ENCODE measurements at places on chromosomes 4 and X. TPM values are rescaled to one million over a fixed set of nuclear protein-coding genes. Genes with fewer than 3 reads are reported as not detected.

- DNase-seq = no peak
Observed at GRCh38 chrX:136322064-136322463, 21.3 kb downstream of the ADGRG4 start.

DNA sequence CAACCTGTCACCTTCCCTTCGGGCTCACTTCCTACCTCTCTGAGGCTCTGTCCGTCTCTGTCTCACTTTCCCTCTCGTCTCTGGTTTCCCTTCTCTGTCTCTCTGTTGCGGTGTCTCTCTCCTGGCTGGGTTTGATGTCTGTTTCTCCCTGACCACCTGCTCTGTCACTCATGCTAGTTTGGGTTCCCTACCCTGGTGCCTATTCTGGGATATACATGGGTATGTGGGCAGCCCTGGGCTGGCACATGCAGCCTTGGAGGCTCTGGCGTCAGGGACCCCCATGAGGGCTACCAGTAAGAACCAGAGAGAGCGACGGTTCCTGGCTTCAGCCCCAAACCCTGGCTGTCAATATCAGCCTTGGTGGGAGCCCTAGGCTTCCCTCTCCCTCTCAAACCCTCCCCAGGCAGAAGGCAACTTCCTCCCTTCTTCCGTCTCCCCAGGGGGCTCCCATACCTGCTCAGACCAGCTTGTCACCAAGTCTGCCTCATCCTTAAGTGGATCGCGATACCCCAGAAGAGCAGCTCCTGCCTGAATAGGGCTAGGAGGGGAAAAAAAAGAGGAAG lies 314 bp downstream of the DNASE1L1 start:
- DNase-seq = no peak

DNA sequence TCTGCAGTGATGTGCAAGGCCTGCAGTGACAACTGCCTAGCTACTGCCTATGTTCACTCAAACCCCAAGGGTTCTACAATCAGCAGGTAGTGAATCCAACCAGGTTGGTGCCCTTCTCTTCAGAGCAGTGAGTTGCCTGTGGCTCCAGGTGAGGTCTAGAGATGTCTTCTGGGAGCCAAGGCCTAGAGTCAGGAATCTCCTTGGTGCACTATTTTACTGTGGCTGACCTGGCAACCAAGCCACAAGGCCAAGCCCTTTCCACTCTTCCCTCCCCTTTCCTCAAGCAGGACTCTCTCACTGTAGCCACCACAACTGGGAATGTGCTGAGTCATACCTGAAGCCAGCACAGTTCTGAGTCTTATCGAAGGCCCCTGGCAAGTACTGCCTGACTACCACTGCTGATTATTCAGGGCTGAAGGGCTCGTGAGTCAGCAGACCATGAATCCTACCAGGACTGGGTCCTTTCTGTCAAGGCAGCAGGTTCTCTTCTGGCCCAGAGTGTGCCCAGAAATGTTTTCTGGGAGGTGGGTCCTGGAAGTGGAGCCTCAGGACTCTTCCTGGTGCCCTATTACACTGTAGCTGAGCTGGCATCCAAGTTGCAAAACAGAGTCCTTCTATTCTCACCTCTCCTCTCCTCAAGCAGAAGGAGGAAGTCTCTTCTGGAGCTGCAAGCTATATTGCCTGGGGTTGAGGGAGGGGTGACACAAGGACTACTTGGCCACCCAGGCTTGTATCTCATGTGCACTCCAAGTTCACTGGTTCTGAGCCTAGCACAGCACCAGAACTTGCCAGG lies 111.6 kb downstream of the BTC start:
- no peak for DNase-seq

- DNase-seq = no peak
Observed at GRCh38 chr4:140637836-140638235, 69.1 kb upstream of the UCP1 start.

DNA sequence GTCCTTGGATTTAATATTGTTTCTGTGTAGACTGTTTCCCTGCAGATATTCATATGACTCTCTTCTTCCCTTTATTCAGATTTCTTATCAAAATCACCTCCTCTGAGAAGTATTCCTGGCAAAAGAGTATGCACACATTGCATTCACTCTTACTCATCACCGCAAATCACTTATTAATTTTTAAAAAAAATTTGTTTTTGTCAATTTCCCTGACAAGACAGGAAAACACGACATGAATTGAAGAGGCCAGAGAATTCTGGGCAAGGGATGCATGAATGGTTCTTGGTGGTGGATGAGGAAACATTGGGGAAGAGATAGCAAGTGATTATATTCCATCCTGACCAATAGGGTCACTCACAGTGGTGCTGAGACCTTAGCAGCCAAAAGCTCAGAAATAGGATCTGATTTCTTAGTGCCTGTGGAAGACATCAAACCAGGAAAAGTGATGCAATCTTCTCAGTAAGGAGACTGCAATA lies 522.5 kb upstream of the AGA start:
- no peak for DNase-seq

DNA sequence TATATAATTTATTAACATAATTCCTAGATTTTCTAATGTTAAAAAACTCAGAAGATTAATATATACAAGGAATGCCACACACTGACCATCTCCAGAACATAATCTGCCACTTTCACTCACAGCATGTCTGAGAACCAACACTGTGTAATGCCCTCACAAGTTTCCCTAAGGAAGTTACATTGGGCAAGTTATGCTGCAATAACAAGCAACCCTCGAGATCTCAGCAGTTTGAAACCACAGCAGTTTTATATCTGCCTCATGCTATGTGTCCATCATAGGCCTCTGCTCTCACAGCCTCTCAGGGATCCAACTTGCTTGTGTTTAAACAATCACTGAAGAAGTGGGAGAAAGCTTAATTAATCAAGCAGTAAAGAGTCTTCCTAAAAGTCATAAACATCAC lies 250.0 kb upstream of the SLC7A11 start:
- DNase-seq = no peak

- DNase-seq = no peak
Observed at GRCh38 chrX:120286733-120287512, 24.3 kb downstream of the TMEM255A start.

- DNase-seq = peak; percentile 54
Observed at GRCh38 chr4:99816545-99817308, at the start of gene DAPP1. TSS of gene DAPP1 (plus strand) at chr4:99816827. CDS start at chr4:99816914, 87 bp downstream.

- no peak for DNase-seq
Observed at GRCh38 chrX:111168314-111168713, 72.3 kb downstream of the PAK3 start.

DNA sequence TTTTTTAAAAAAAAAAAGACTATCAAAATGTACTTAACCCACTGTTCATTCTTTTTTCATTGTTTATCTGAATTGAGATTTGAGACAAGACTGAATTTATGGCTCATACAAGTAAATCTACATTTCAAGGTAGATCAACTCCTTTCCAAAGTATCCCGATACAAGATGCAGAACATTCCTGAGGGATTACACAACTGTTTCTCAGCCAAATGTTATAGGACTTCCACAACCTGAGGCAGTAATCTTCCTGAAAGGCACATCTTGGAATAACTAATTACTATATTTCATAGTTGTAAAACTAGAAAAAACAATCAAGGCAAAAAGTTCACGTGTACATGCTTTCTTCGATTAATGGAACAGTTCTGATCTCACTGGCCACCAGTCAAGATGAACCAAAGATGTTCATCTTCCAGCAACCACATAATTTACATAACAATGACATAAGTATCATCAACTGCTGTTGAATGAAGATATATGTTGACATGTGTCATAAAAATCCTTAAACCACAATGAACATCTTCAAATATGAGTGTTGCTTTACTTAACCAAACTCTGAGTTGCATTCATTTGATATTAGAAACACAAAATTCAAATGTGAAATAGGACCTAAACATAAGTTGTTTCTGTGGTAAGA lies 225.2 kb upstream of the DKK2 start:
- no peak for DNase-seq

GRCh38 chrX:47285836-47286320 lies 53.1 kb downstream of the USP11 start:
- no peak for DNase-seq

GRCh38 chr4:183266371-183266770 lies 53.7 kb downstream of the CLDN22 start:
- DNase-seq = no peak

GRCh38 chr4:88737307-88737941 lies 39.8 kb upstream of the NAP1L5 start:
- DNase-seq = no peak

- DNase-seq = no peak
Observed at GRCh38 chr4:65381648-65382047, 288.6 kb downstream of the EPHA5 start.

DNA sequence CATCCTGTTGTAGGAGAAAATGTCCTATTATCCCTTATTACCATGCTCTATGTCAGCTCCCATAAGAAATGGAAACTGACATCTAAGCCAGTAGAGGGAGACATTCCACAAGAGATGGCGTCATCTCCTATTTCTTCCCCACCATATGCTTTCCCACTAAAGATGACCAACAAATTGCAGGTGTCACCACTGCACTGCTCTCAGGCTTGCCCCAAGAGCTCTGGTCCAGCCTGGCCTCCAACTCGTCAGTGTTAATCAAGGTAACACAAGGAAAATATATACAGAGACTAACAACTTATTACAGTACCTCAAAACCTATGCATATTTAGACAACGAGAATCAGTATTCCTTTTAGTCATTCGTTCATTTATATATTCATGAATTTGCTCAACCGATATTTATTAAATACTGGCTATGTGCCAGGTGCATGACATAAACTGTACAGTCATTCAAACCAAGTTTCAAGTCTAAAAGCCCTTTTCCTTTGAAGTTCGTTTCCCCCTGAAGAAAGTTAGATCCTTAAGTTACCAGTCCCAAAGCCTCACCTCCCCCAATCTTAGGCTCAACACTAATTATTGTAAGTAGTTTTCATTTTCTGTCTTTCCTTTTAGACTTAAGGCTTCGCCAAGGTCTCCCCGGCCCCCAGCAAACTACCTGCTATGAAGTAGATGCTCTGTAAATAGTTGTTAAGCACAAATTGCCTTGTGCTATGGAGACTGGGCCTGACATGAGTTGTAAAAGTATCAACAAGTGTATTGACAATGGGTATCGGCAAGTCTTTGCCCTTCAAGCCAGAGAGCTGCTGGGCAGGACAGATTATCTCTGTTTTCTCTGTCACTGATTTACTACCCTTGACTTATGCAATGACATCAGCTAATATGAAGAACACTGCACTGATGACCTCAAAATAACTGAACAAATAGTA lies 3.1 kb upstream of the FGB start:
- DNase-seq = no peak

GRCh38 chrX:46447384-46447783 lies 97.8 kb downstream of the ZNF674 start:
- no peak for DNase-seq

DNA sequence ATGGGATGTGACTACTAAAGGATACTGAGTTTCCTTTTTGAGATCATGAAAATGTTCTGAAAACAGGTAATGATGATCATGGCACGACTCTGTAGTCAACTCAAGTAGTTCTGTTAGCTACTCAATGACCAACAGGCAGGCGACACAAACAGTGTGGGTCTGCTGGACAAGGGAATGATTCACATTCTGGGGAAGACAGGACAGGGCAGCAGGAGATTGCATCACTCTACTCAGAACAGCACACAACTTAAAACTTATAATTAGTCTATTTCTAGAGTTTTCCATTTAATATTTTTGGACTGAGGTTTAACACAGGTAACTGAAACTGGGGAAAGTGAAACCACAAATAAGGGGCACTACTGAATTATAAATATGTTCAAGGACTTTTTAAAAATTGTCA lies 365.2 kb downstream of the PRDM5 start:
- DNase-seq = no peak

DNA sequence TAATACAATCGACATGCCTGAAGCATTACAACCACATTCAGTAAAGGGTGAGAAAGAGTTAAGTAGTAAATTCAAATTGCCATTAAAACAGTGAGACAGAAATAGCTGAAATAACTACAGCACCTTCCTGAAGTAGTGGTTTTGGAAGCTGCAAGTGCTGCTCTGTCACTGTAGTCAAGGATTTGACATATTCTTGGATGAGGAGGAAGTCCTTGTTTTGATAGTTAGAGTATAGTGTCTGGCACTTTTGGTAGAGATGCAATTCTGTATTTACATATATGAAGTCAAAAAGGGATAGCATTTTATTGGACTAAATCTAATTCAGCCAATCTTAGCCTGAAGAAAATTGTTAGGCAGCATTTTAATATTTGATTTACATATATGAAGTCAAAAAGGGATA lies 1559.6 kb downstream of the TECRL start:
- no peak for DNase-seq

GRCh38 chr4:85669204-85669603 lies 194.3 kb downstream of the ARHGAP24 start:
- DNase-seq = no peak

- DNase-seq = no peak
Observed at GRCh38 chrX:136467303-136467702, 20.4 kb upstream of the BRS3 start.

- DNase-seq = peak; percentile 65
Observed at GRCh38 chr4:81724925-81725329, 253.2 kb upstream of the RASGEF1B start.

DNA sequence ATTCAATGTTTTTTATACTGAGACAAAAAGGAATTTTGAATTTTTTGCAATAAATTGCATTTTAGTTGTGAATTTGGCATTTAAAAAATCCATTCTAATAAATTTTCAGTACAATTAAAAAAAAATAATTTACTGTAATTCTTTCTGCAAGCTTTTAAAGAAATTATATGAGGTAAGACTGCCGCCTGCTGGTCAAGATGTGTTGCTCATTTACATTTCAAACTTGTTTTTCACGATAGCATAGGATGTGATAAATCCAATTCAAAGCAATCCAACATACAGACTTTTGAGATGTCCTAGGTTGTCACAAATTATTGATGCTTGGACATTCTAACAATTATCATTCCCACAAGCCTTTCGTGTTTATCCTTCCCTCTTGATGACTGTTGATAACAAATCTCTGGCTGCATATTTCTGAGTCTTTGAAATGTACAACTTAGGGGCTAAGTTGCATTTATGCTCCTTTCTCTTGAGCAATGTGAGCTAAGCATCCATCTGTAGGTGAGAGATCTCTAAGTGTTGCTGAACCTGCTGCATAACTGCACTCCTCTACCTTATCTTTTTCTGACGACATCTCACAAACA lies 21.7 kb upstream of the MFAP3L start:
- DNase-seq = peak; percentile 51

CITED1 gene
- total RNA-seq = not detected

HHIP gene
- not detected for total RNA-seq

RPA4 gene
- total RNA-seq = not detected

LPAR4 gene
- 0.38 TPM for total RNA-seq

HELT gene
- total RNA-seq = not detected

ERVMER34-1 gene
- total RNA-seq = 4.5 TPM

CLGN gene
- 77.8 TPM for total RNA-seq

C1QTNF7 gene
- total RNA-seq = 1.9 TPM

GUCY1B1 gene
- 25.1 TPM for total RNA-seq

SPIN2A gene
- 0.46 TPM for total RNA-seq

MAGEA12 gene
- not detected for total RNA-seq

All from Right ventricle myocardium superior (tissue), 1 donor.